Stimulated activated CD8-positive, alpha-beta memory T cell treated with anti-CD3 and anti-CD28 coated beads, Interleukin-4, amount 100 ng/mL, for 48 hours (primary cell): ENCODE measurements at places on chromosomes 13 and 19.

DNA sequence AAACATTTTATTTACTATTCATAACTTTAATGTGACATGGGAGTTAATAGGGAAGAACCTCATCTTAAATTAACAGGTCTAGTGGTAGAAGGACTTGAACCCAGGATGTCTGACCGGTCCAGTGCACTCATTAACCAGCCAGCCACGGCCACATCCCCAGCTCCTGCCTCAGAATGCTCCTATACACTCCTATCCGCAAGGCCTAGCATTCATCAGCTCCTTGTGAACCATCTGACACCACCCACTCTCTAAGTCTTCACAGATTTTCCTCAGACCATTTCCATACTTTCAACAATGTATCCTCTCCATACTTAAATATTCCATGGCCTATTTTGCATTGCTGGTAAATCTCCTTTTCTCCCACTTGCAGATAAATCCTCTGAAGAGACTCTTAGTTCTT lies 98.3 kb downstream of the KLF12 start:
- no peak for DNase-seq

GRCh38 chr13:112236539-112237197 lies 139.5 kb upstream of the SPACA7 start:
- no peak for DNase-seq

GRCh38 chr13:30915691-30916541 lies 9.8 kb downstream of the MEDAG start:
- DNase-seq, result no peak

DNA sequence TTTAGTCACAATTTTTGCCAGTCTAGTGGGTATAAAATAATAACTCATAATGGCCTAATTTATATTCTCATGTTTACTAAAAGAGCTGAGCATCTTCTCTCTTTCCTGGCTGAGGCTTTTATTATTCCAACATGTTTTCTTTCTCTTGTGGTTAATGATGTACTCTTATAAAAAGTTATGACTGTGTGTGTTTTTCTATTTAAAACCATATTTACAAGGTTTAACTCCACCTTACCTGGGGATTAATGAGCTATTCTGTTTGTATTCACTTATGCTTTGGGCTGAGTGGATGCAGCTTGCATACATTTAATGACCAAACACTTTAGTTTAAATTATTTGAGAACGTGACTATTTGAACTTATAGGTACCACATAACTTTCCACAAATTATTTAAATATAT lies 1365.7 kb upstream of the SLC10A2 start:
- DNase-seq, result no peak

GRCh38 chr13:106593132-106593531 lies 25.2 kb upstream of the ARGLU1 start:
- DNase-seq, result no peak

DNA sequence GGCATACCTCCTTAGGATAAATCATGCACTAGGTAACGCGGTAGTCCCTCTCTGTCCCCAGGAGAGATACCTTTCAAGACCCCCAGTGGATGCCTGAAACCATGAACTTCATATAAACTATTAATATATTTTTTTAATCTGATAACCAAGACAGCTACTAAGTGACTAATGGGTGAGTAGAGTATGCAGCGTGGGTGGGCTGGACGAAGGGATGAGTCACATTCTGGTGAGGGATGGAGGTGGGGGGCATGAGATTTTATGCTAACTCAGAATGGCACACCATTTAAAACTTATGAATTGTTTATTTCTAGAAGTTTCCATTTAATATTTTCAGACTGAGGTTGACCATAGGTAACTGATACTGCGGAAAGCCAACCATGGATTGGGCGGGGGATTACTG lies 46.2 kb downstream of the CDK8 start:
- DNase-seq, result peak; percentile 36

DNA sequence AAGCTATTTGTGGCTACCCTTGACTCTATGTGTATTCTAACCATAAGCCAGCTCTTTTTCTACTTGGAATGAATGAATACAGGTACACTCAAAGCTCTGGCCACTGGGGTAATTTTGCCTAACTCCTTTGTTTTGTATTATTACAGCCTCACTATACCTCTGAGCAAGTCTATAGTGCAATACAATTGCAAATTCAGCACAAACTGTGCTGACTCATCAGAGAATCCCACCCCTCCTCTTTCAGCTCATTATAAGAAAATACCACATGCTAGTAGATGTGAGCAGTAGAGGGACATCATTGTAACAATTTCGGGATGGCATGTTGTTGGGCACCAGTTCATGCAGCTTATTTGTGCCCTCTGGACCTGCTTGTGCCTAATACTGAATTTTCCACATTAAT lies 1382.2 kb downstream of the SLITRK5 start:
- DNase-seq, result no peak

DNA sequence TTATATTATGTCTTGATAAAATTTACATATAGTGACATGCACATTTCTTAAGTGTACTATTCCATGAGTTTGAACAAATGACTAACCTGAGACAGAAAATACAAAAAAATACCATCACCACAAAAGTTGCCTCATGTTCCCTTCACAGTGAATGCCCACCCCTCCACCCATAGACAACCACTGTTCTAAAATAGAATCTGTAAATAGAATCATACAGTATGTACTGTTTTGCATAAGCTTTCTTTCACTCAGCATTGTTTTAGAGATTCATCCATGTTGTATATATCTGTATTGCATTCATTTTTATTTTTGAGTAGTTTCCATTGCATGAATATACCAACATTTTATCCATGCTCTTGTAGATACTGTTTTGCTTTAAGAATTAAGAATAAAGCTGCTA lies 23.3 kb upstream of the RBM26 start:
- DNase-seq, result no peak
